ENCODE measurements at places on chromosomes 2 and 18.

DNA sequence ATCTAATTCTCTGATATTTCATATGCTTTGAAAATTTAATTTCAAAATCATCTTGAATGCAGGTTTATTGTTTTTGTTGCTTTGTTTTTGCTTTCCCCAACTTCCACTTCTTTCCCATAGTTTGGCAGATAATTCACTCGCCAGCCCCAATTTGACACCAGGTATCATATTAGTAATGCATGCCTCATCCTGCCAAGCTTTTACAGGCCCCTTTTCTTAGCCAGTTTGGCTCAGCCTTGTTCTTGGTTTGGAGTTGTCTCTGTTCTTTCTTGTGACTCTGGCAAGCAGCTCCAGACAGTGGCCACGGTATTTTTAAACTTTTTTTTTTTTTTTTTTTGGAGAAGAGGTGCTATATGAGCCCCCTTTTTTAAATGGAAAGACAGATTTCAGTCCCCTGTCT lies 65.3 kb downstream of the PMS1 start:
- no peaks in the 10 kb centered on the region for H3K4me1 ChIP-seq
- no peak overlapping the region for H3K27ac ChIP-seq
- no peaks in the 10 kb centered on the region for H3K36me3 ChIP-seq
- H3K4me3 ChIP-seq, result no peak overlapping the region
- DNase-seq, result peak; percentile 19

GRCh38 chr2:160014227-160014626 lies 48.2 kb downstream of the PLA2R1 start:
- H3K4me3 ChIP-seq, result no peak overlapping the region
- no peak for DNase-seq
- H3K27ac ChIP-seq, result no peak overlapping the region
- no peaks in the 10 kb centered on the region for H3K36me3 ChIP-seq
- no peaks in the 10 kb centered on the region for H3K4me1 ChIP-seq

- no peak for DNase-seq
- no peaks in the 10 kb centered on the region for H3K36me3 ChIP-seq
- H3K27me3 ChIP-seq, result no peaks in the 10 kb centered on the region
- H3K27ac ChIP-seq, result no peak overlapping the region
- no peaks in the 10 kb centered on the region for H3K4me1 ChIP-seq
Measured at GRCh38 chr18:56509656-56510055, 128.7 kb downstream of the TXNL1 start.

GRCh38 chr2:46389417-46389916 lies 89.9 kb upstream of the TMEM247 start:
- no peaks in the 10 kb centered on the region for H3K36me3 ChIP-seq
- peaks cover 21% of the 10 kb centered on the region for H3K4me1 ChIP-seq
- no peak overlapping the region for H3K4me3 ChIP-seq

DNA sequence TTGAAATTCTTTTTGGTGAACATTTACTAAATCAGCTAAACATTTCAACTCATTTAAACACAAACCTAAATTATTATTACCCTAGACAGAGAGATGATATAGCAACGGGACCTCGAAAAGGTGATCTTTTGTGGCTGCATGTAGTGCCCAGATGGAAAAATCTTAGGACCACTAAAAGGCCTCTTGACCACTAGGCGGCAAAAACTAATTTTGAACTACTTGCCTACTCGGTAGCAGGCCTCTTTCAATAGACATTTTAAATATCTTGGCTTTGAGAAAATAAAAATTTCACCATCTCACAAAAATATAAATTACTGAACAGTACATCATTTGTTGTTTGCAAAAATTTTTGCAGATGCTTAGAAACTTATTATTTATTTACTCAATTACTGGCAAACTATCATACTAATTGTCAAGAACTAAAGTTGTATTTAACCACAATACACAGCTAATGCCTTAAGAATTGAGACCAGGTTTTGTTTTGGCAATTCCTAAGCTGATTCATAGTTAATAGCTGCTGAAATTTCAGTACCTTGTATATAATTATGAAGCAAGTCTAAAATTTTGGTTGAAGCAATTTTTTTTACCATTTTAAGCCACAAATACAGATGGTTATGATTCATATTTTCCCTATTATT lies 9.4 kb downstream of the COL3A1 start:
- peak; percentile 72 for DNase-seq
- H3K36me3 ChIP-seq, result no peaks in the 10 kb centered on the region
- no peaks in the 10 kb centered on the region for H3K27me3 ChIP-seq
- no peak overlapping the region for H3K27ac ChIP-seq
- H3K4me1 ChIP-seq, result no peaks in the 10 kb centered on the region

- no peak overlapping the region for H3K4me3 ChIP-seq
- H3K27ac ChIP-seq, result no peak overlapping the region
- no peaks in the 10 kb centered on the region for H3K27me3 ChIP-seq
- H3K36me3 ChIP-seq, result no peaks in the 10 kb centered on the region
- H3K4me1 ChIP-seq, result no peaks in the 10 kb centered on the region
Measured at GRCh38 chr18:4146797-4147196, 308.3 kb downstream of the DLGAP1 start.

- H3K36me3 ChIP-seq, result no peaks in the 10 kb centered on the region
- H3K27ac ChIP-seq, result no peak overlapping the region
- peaks cover 16% of the 10 kb centered on the region for H3K27me3 ChIP-seq
- no peaks in the 10 kb centered on the region for H3K4me1 ChIP-seq
Measured at GRCh38 chr2:86794861-86795260, 4.1 kb upstream of the CD8A start.

GRCh38 chr18:74497778-74498177 lies 1.6 kb downstream of the CNDP2 start:
- DNase-seq, result no peak
- peaks cover 13% of the 10 kb centered on the region for H3K36me3 ChIP-seq
- no peak overlapping the region for H3K27ac ChIP-seq
- no peak overlapping the region for H3K4me3 ChIP-seq
- H3K4me1 ChIP-seq, result peaks cover 34% of the 10 kb centered on the region
- no peaks in the 10 kb centered on the region for H3K27me3 ChIP-seq

GRCh38 chr18:12031846-12032245 lies 50.5 kb downstream of the IMPA2 start:
- H3K4me1 ChIP-seq, result no peaks in the 10 kb centered on the region
- no peak overlapping the region for H3K4me3 ChIP-seq
- DNase-seq, result no peak
- H3K27ac ChIP-seq, result no peak overlapping the region
- no peaks in the 10 kb centered on the region for H3K27me3 ChIP-seq

- no peaks in the 10 kb centered on the region for H3K27me3 ChIP-seq
- no peaks in the 10 kb centered on the region for H3K36me3 ChIP-seq
- peak overlapping the region; percentile 63 for H3K4me3 ChIP-seq
Measured at GRCh38 chr18:26575865-26576217, 27.5 kb upstream of the KCTD1 start.

DNA sequence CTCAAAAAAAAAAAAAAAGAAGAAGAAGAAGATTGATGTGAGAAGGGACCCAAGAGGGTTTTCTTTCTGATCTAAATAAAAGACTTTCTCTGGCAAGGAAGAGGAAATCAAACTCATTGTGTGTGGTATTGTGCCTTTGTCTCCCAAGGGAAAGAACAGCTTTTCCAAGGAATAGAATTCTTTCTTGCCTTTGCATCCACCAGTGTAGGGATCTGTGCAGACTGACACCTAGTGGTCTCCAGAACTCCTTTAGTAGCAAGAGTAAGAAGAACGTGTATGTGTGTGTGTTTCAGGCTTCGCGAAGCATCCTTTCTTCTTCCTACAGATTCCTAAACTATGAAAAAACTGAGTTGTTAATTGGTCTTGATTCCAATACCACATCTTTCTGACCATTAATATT lies 33.5 kb upstream of the CRIM1 start:
- no peak overlapping the region for H3K27ac ChIP-seq
- no peak overlapping the region for H3K4me3 ChIP-seq
- no peaks in the 10 kb centered on the region for H3K27me3 ChIP-seq
- no peaks in the 10 kb centered on the region for H3K36me3 ChIP-seq
- peak; percentile 51 for DNase-seq

DNA sequence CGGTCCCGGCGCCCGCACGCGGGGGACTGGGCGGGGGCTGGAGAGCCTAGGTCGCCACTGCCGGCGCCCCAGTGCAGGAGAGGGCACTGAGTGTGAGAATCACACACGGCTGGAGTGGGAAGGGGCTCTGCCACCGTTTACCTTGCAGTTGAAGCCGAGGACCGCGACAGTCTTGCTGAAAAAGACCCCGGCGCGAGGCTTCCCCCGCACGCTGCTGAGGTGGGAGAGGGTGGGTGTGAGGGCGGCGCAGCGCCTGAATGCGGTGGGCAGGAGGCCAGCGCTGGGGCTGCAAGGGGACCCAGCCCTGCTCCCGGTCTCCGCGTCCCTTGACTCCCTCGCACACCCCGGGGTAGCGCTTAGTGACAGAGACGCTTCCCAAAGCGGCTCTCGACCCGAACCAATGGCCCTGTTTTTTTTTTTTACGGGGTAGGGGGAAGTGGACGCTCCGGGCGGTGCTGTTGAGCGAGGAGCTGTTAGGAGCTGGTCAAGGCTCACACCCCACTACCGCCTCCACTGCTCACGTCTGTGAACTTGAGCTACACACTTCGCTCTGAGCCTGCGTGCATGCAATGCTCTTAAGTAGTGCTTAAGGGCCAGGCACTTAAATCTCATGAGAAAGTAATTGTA lies 794 bp downstream of the NOTO start:
- no peaks in the 10 kb centered on the region for H3K36me3 ChIP-seq
- peaks cover 45% of the 10 kb centered on the region for H3K27me3 ChIP-seq
- H3K4me3 ChIP-seq, result peak overlapping the region; percentile 55
- H3K4me1 ChIP-seq, result peaks cover 3% of the 10 kb centered on the region

DNA sequence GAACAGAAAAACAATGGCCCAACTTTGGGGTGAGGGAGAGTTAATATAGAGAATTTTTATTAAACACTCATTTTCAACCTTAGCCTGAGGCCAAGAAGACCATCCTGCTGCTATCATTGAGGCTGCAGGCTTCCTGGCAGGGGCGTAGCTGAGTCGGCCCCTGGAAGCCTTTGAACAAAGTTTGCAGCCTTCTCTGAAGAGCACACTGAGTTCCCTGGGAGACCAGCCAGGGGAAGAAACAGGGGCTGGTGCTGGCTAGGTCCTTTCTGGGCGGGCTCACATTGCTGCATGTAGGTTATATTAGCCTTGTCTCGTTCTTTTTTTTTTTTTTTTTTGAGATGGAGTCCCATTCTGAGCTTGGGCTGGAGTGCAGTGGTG lies 126.8 kb upstream of the HS6ST1 start:
- H3K27ac ChIP-seq, result no peak overlapping the region
- no peaks in the 10 kb centered on the region for H3K36me3 ChIP-seq
- H3K4me3 ChIP-seq, result no peak overlapping the region
- no peaks in the 10 kb centered on the region for H3K4me1 ChIP-seq

DNA sequence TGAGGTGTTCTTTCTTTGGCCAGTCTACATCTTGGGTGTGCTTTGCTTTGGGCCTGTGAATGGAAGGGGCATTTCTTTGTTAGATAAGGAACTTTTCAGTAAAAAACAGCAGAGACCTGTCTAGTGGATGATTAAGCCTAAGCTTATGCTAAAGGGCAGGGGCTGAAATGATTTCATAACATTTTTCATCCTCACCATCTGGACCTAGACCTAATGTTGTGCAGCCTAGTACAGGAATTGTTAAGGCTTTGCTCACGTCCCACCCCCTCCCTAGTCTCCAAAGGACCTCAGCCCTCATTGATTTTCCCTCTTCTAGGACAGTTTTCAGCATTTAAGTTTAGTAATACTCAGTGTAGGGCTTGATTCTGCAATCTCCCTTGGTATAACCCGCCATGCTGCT lies 111.8 kb downstream of the PRKCE start:
- no peak for DNase-seq
- no peaks in the 10 kb centered on the region for H3K4me1 ChIP-seq
- H3K27ac ChIP-seq, result no peak overlapping the region
- H3K4me3 ChIP-seq, result no peak overlapping the region

GRCh38 chr18:59837586-59837985 lies 62.2 kb upstream of the PMAIP1 start:
- H3K4me3 ChIP-seq, result no peak overlapping the region
- H3K4me1 ChIP-seq, result no peaks in the 10 kb centered on the region
- DNase-seq, result peak; percentile 88
- H3K36me3 ChIP-seq, result no peaks in the 10 kb centered on the region
- H3K27me3 ChIP-seq, result no peaks in the 10 kb centered on the region

- no peaks in the 10 kb centered on the region for H3K27me3 ChIP-seq
- H3K4me1 ChIP-seq, result no peaks in the 10 kb centered on the region
- H3K4me3 ChIP-seq, result no peak overlapping the region
- no peak for DNase-seq
Measured at GRCh38 chr2:132392879-132393278, 23.7 kb upstream of the GPR39 start.

DNA sequence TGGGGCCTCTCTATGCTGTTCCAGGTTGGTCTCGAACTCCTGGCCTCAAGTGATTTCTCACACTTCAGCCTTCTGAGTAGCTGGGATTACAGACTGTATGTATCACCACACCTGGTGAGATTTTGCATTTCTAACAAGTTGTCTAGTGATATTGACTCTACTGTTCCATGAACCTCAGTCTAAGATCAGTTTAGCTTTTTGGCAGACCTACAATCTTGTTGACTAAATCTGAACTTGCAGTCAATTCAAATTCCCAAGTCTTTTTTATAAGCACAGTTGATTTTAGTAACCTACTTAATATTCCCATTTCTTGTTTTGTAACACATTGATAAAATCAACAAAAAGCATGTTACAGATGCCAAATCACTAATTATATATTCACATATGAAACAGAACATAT lies 266.1 kb upstream of the CYP26B1 start:
- H3K27me3 ChIP-seq, result no peaks in the 10 kb centered on the region
- no peak overlapping the region for H3K27ac ChIP-seq
- H3K36me3 ChIP-seq, result no peaks in the 10 kb centered on the region
- no peak for DNase-seq

- peaks cover 41% of the 10 kb centered on the region for H3K4me1 ChIP-seq
- no peaks in the 10 kb centered on the region for H3K27me3 ChIP-seq
- no peaks in the 10 kb centered on the region for H3K36me3 ChIP-seq
- no peak for DNase-seq
- H3K27ac ChIP-seq, result no peak overlapping the region
Measured at GRCh38 chr18:44729631-44730101, 49.0 kb downstream of the SETBP1 start.

GRCh38 chr18:77178559-77178958 lies 46.0 kb upstream of the MBP start:
- DNase-seq, result no peak
- no peaks in the 10 kb centered on the region for H3K27me3 ChIP-seq
- H3K4me3 ChIP-seq, result no peak overlapping the region
- no peaks in the 10 kb centered on the region for H3K4me1 ChIP-seq
- H3K27ac ChIP-seq, result no peak overlapping the region

- H3K27ac ChIP-seq, result no peak overlapping the region
- no peaks in the 10 kb centered on the region for H3K27me3 ChIP-seq
- H3K36me3 ChIP-seq, result no peaks in the 10 kb centered on the region
Measured at GRCh38 chr2:20619624-20620024, 31.3 kb downstream of the HS1BP3 start.

- peaks cover 21% of the 10 kb centered on the region for H3K4me1 ChIP-seq
- H3K27me3 ChIP-seq, result no peaks in the 10 kb centered on the region
- no peaks in the 10 kb centered on the region for H3K36me3 ChIP-seq
Measured at GRCh38 chr2:11127761-11128160, 27.5 kb upstream of the SLC66A3 start.

DNA sequence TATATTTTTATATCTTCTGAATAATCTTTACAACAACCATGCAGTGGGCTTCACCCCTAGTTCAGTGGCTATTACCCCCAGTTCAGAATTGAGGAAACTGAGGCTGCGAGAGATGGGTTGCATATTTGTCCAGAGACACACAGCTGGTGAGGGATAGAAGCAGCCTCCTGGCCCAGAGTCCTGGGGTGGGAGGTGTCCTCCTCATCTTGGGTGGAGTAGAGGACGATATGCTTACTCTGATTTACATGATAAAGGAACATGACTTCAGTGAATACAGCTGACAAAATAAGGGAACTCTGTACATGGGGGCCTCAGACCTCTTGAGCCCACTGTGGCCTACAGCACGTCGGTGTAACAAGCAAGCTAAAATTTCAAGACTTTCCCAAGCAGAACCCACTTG lies 214.7 kb downstream of the FBXO15 start:
- H3K27ac ChIP-seq, result no peak overlapping the region
- H3K4me1 ChIP-seq, result no peaks in the 10 kb centered on the region
- H3K4me3 ChIP-seq, result no peak overlapping the region

Measured in PC-3 (cell line).